Natural killer cell treated with Interleukin-12 subunit alpha and Interleukin-12 subunit beta and Interleukin-15 and Interleukin-18, amount 100 ng/mL, for 72 hours (primary cell): ENCODE measurements at places on chromosomes 2 and 18. TPM values are rescaled to one million over a fixed set of nuclear protein-coding genes. Genes with fewer than 3 reads are reported as not detected.

The GRB14 gene
- not detected for total RNA-seq

The DSC3 gene
- not detected for total RNA-seq

The DLX1 gene
- not detected for total RNA-seq

The CYS1 gene
- 0.45 TPM for total RNA-seq

The SLC39A6 gene
- total RNA-seq: 34.7 TPM

The EPG5 gene
- total RNA-seq: 38.8 TPM

The MARCHF4 gene
- total RNA-seq: not detected

The CELF4 gene
- not detected for total RNA-seq

The OTOS gene
- total RNA-seq: not detected

The SERPINB11 gene
- not detected for total RNA-seq

The CLEC4F gene
- total RNA-seq: 8.9 TPM

The PHOSPHO2 gene
- 2.6 TPM for total RNA-seq

The MYO1B gene
- total RNA-seq: 6.3 TPM

The STARD6 gene
- total RNA-seq: not detected

The TRIM43 gene
- not detected for total RNA-seq

The BOLL gene
- not detected for total RNA-seq

The UPP2 gene
- total RNA-seq: not detected

The KCNE4 gene
- total RNA-seq: not detected

The ACKR3 gene
- not detected for total RNA-seq

The SRD5A2 gene
- not detected for total RNA-seq

The SETBP1 gene
- 79.6 TPM for total RNA-seq

The MBD1 gene
- total RNA-seq: 101 TPM

The C2orf66 gene
- 0.21 TPM for total RNA-seq

The SPOPL gene
- total RNA-seq: 34.5 TPM
